ENCODE measurements at places on chromosomes 13 and 19.
A peak's percentile ranks its signal among the peaks of the same experiment; 100 is the strongest.

DNA sequence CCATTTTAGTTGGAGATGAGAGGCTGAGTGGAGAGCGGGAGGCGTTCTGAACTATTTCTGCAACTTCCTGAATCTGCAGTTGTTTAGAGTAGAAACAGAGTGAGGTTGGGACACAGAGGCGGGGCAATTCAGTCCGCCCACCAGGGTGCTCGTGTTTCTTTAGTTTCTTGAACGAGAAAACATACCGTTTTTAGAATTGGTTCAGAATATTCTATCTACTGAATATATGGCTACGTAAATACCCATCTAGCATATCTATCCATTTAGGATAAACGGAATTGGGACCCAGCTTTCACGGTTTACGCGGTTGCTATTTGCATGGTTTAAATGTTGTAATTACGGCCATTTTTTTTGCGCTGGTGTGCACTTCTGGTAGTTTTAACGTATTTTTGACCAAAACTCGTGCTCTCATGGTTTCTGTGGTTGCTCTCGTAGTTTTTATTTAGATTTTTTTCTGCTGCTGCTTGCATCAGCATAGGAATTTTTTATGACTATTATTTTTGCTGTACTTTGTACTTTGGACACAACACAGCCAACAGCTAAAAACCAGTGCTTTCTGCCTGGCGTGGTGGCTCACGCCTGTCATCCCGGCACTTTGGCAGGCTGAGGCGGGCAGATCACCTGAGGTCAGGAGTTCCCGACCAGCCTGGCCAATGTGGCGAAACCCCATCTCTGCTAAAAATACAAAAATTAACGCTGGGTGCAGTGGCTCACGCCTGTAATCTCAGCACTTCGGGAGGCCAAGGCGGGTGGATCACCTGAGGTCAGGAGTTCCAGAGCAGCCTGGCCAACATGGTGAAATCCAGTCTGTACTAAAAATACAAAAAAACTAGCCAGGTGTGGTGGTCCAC is 32.7 kb downstream of the TIMM13 start:
- no peak for DNase-seq

DNA sequence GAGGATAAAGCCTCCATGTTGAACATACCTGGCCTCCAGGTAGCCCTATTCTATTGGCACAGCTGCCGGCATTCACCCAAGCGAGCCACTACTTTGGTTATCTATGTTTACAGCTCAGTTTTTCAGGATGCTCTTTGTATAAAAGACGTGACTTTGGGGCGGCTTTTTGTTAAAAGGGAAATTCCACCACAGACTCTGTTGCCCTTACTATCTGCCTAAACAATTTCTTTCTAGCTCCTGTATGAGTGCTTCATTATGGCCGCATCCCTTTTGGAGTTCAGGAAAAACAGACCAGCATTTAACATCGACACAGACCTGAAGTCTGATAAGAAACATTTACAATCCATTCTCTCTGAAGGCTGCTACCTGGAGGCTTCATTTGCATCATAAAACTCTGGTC is 9.1 kb upstream of the IGSF23 start:
- no peak for DNase-seq

GRCh38 chr19:18802354-18802753 is 11.2 kb upstream of the COMP start:
- DNase-seq = no peak

DNA sequence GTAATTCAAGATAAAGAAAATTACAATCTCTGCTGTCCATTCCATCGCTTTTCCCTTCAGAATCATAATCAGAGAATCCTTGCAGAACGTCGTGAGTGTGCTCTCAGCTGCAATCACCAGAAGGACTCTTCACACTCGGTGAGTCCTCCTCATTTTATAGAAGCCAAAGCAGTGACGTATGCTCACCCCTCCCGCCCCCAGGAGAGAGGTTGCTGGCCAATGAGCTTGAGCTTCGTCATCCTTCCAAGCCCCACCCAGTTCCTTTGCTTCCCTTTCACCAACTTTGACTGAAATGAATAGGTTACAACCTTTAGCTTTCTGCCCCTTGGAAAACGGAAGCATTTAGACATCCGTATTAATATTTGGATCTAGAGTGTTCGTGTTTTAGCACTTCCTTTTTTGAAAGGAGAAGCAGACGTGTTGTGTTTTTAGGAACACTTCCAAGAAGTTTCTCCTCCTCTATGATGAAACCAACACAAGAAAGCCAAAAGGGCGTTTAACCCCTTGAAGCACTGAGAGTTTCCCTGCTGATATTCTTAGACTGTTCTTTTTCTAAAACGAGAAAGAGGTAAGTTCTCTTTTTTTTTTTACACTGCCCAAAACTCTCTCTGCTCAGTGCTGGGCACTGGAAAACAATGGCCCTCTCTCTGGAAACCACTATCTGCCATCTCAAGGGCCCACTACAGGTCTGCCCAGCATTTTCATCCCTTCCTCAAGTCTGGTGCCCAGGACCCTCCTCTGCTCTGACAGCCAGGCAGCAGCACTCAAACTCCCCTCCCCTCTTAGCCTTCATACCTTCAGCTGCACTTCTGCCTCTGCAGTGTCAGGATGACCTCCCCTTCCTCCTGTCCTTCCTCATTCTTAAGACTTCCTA is 44.3 kb upstream of the CEACAM21 start:
- DNase-seq = peak; percentile 65

DNA sequence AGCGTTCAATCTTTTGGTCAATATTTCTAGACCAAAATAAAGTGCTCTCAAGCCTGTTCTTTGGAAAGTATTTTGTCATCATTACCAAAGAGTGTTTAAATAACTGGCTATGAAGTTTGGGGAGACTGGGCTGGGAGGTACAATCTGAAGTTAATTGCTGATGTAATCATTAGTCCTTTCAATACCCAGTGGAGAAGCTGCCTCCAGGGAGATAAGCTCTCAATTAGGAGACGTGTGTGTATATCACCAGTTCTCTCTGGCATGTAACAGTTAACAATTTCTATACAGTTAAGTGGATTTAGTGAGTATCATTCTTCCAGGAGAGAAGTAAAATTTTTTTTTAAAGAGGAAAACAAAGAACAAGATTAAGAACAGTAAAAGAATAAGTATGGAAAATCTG is 1.4 kb downstream of the COL4A1 start:
- no peak for DNase-seq

DNA sequence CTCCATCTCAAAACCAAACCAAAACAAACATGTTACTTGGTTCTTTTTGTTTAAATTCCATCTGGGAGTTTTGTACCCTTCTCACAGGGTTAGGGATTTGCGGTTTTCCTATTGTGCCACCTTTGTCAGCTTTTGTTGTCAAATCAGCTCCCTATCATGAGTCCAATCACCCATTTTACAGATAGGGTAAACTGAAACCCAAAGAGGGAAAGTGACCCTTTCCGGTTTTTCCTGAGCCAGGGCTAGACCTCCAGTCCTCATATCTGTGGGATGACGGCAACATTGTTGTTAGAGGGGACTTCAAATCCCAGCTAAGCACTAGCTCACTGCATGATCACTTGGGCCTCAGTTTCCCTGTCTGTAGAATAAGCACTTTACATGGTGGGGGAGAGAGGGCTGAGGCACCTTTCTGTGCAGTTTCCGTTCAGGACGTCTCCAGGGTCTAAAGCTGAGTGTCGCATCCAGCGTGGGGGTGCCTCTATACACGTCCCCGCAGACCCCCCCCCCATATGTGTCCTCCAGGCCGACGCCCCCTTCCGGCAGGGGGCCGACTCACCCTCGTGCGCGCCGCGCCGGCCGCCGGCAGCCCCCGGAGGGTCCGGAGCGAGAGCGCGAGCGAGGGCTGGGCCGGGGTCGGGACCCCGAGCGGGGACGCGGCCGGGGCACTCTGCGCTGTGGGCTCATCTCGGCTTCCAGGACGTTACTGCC is 3.9 kb downstream of the CCDC194 start:
- no peak for DNase-seq

- peak; percentile 96 for DNase-seq
These were observed 25.2 kb upstream of the HIF3A start for GRCh38 chr19:46271481-46272197.

DNA sequence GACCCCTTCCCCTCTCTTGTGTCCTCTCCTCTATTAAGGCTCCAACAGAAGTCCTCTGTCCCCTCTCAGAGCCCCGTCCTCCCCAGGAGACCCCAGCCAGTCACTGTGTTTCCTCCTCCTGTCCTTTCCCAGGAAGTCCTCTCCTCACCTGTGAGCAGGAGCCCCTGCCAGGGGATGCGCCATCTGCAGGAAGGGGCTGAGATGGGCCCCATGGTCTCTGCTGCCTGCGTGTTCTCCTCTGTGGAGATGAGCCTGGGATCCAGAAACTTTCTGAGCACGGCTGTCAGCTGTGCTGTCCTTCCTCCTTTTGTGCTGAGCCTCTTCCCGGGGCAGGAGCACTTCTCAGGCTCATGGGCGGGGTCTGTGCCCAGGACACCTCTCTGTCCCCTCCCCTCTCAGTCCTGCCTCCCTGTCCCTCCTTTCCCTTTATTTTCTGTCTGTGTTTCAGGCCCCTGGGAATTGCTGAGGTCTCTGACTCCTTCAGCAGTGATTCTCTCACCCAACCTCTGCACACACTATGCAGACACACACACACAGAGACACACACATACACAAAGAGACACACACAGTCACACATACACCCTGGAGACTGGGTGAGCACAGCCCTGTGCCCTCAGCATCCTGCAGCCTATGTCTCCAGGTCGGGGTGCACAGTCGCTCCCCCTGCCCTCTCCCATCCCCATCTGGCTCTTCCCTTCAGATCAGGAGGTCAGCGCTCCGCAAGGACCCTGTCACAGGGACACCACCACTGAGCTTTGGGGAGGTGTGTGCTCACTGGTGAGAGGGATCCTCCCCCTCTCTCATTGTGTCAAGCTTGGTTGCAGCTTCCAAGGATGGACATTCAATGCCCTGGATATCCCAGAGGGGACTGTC is at the start of gene CEACAM8:
Gene CEACAM8 (minus strand): TSS at position 308 of the 873 bp plus-strand sequence. CDS start 96 bp downstream, at position 212.
- no peak for DNase-seq

DNA sequence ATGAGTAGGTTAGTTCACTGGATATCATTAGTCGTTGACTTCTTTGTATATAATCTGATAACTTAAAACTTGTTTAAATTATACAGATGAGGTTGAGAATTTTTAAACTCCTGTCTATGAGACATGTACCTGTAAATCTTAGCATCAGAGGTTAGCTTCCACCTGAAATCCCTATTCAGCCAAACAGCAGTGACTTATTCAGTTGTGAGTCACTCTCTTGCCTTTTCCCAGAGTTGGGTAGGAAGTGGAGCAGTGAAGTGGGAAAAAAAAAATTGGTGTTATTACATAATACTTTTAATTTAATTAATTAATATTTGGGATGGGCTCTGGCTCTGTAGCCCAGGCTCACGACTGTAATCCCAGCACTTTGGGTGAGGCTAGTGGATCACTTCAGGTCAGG is 32.9 kb downstream of the ZNF701 start:
- DNase-seq = no peak

DNA sequence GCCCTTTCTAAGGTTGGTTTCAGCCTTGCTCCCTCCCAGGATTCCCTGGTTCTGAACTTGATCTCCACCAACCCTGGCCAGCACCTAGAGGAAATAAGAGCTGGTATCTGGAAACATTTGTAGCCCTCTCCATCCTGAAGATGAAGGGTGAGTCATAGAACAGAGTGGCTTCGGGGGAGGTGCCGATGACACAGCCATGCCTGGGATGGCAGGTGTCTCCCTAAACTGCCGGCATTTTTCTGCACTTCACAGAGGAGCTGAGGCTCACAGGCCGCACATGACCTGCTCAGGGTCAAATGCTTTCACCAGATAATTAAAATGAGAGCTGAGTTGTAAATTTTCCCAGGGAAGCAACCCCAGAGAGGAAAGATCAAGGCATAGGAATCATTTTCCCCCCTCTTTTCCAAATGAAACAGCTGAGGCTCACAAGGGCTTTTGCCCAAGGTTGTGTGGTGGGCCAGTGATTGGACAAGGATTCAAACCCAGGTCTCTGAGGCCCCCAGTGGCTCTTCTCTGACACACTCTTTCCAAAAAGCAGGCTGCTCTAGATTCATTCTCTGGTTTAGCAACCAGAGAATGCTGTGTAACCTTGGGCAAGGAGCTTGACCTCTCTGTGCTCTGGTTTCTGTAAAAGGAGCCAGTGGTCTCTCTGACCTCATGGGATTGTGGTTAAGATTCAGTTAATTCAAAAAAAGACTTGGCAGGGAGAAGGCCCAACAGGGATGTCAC is 1.2 kb upstream of the SLC25A42 start:
- peak; percentile 30 for DNase-seq

DNA sequence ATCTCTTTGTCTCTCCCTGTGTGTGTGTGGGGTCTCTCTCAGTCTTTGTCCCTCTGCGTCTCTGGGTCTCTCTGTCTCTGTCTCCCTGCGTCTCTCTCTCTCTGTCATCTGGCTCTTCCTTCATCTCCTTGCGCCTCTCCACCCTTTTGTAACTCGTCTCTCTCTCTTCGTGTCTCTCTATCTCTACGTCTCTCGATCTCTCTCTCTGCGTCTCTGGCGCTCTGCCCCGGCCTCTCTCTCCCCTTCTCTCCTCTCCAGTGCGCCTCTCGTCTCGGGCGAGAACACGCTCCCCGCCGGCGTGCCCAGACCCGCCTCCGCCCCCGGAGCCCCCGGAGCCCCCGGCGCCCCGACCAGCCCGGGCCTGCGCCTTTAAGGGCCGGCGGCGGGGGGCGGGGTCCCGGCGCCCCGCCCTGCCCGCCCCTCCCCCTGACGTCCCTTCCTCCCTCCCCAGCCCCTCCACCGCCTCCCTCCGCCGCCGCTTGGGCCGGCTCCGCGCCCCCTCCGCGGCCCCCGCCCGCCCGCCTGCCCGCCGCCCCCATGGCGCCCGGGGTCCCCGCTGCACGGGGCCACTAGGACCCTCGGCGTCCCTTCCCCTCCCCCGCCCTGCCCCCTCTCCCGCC is at the start of gene MARK4:
Gene MARK4 (plus strand): TSS at position 440 of the 620 bp plus-strand sequence. CDS start 318 bp downstream, outside the sequence.
- peak; percentile 51 for DNase-seq

- DNase-seq = no peak
These were observed 19.9 kb downstream of the IFNL3 start for GRCh38 chr19:39224910-39225309.

DNA sequence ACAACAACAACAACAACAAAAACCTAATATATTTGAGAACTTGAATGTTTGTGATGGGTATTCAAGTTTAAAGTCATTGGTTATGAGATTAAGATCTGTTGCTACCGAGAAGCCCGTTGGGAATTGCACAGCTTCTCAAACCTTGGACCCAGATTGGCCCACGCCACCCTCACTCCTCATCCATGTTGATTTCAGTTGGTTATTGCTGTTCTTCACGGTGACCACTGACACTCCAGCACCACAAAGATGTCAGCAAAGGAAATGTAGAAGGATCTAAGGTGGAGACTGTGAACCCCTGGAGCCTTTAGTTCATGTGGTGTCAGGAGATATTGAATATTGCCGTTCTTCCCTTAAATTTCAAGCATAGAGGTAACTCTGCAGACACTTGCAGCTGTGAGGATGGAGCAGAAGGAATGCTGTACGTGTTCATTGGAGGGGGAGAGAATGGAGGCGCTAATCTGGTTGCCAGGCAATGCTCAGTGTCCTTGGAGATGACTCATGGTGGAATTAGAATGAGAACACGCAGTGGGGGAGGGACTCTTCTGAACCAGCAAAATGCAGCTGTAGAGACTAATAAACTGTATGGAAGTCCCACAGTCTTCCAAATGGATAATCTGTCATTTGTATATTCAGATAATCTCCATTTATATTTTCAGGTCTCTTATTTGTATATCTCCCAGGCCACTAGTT is 20.8 kb upstream of the ZNF835 start:
- DNase-seq = no peak

GRCh38 chr19:46818812-46819211 is 30.4 kb upstream of the SLC1A5 start:
- no peak for DNase-seq
